ENCODE measurements at places on chromosomes 11 and 22. TPM values are rescaled to one million over a fixed set of nuclear protein-coding genes. Genes with fewer than 3 reads are reported as not detected.

Gene WT1
- total RNA-seq: 6.9 TPM

Gene AIFM3
- 0.33 TPM for total RNA-seq

Gene CELSR1
- total RNA-seq: 5.4 TPM

Gene P2RX6
- 0.44 TPM for total RNA-seq

Gene NPAS4
- total RNA-seq: not detected

Gene MS4A14
- total RNA-seq: not detected

Gene HINFP
- 12.4 TPM for total RNA-seq

Gene LRRC74B
- total RNA-seq: not detected

Gene CCDC87
- total RNA-seq: 0.25 TPM

Gene IFT27
- total RNA-seq: 18.4 TPM

Gene UCP3
- total RNA-seq: 0.11 TPM

Gene SLC5A1
- not detected for total RNA-seq

Gene MMP12
- total RNA-seq: not detected

Gene TMEM45B
- not detected for total RNA-seq

Gene CRYBA4
- total RNA-seq: not detected

Gene LRRC4C
- under 0.01 TPM for total RNA-seq

Gene OR8D1
- total RNA-seq: under 0.01 TPM

Gene OR10A2
- not detected for total RNA-seq

Gene KRTAP5-2
- total RNA-seq: not detected

Gene OR8G5
- not detected for total RNA-seq

Gene RHOD
- 14.7 TPM for total RNA-seq

Gene SLC22A8
- under 0.01 TPM for total RNA-seq

Gene C11orf91
- total RNA-seq: not detected

Gene TAF6L
- 30.7 TPM for total RNA-seq

Gene FOLR1
- 0.12 TPM for total RNA-seq

Gene OR51B5
- total RNA-seq: not detected

Gene SULT4A1
- not detected for total RNA-seq

Gene VPREB3
- not detected for total RNA-seq

Gene TRIM29
- total RNA-seq: 0.11 TPM

Gene CRYBB2
- not detected for total RNA-seq

Gene NECTIN1
- 3.4 TPM for total RNA-seq

Gene MMP7
- not detected for total RNA-seq

Gene BDNF
- 1.8 TPM for total RNA-seq

Gene TRIM64C
- total RNA-seq: not detected

Gene DCHS1
- total RNA-seq: 35.2 TPM

Gene SPTBN2
- 5.6 TPM for total RNA-seq

Gene NAALAD2
- 5.6 TPM for total RNA-seq

Gene FLRT1
- 0.12 TPM for total RNA-seq

Gene TSKU
- 9.4 TPM for total RNA-seq

Gene TIMM10B
- 44.7 TPM for total RNA-seq

Gene OR8H2
- not detected for total RNA-seq

Gene SCN4B
- not detected for total RNA-seq

Gene OLFML1
- 4.2 TPM for total RNA-seq

Gene OR52E8
- total RNA-seq: not detected

Gene OR52H1
- total RNA-seq: 1.1 TPM

Gene ZDHHC5
- 29.2 TPM for total RNA-seq

Gene OSM
- total RNA-seq: not detected
